ENCODE measurements at places on chromosomes 2 and 18.

DNA sequence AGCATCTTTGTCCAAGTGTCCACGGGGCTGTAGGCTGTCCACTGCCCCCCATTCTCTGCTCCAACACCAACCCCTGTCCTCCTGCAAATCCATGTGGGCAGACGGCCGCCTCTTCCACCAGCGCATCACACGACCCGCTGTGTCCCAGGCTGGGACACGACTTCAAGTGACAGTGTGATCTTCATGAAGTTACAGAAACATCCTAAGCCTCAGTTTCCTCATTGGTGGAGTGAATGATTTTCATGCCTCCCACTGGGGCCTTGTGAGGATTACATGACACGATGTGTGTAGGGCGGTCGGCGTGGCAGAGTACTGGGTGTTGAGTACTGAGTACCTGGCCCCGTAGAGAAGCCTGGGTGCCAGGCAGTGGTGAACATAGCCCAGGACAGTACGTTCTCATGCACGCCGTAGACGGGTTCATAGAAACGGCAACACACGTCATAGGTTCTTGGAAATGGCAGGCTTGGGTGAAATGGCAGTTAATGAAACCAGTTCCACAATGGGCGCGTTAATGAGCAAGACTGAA, 9.3 kb upstream of the ALLC start:
- DNase-seq, result no peak

- DNase-seq, result no peak
Measured at GRCh38 chr2:61993422-61994024, 88.0 kb downstream of the COMMD1 start.

DNA sequence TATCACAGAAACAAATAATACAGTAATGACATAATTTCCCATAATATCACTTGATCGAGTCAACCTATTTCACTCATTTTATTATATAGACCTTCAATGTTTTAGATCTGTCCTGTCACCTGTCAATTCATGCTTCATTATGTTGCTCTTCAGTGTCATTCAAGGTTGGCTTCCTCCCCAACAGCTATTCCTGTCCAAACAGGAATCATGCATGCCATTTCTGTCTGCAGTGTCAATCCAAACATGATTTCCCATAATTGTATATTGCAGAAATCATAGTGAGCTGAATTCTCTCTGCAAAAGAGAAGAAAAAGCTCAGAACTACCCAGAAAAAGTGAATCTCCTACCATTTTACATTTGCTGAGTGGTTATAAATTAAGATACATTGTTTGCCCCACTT, 628.6 kb downstream of the NR4A2 start:
- DNase-seq, result no peak

GRCh38 chr2:110869472-110870446, 137.4 kb downstream of the ACOXL start:
- no peak for DNase-seq

- DNase-seq, result no peak
Measured at GRCh38 chr2:41965909-41966295, 81.9 kb upstream of the PKDCC start.

DNA sequence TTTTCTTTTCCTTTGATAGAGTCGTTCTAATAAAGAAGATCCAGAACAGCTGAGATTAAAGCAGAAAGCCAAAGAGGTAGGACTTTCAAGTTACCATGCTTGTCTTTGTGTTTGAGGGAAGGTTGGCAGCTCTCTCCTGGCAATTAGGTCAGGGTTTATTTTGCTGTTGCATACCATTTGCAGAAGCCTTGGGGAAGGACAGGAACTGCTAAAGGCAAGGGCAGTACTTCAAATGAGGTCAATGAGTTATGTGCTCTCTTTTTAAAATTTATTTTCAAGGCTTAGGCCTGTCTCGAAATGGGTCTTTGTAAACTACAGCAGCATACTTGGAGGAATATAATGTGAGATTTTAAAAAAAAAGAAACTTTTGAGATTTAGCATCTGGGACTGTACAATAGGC, 108.9 kb downstream of the TAF4B start:
- no peak for DNase-seq

DNA sequence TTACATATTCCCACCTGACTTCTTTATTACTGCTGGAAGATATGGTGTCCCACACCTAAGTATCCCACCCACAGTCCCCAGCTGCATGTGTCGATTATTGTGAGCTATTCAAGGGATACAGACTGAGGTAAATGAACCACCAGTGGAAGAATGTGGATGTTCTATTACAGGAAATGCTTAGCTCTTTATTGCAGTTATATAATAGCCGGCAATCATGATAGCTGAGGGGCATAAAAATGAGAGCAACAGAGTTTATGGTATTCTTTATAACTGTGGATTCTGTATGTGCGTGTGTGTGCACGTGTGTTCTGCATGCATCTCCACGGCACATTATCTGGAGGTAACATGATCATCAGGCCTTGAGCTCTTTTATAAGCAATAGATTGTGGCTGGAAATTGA, 198.9 kb downstream of the NEDD4L start:
- DNase-seq, result no peak

DNA sequence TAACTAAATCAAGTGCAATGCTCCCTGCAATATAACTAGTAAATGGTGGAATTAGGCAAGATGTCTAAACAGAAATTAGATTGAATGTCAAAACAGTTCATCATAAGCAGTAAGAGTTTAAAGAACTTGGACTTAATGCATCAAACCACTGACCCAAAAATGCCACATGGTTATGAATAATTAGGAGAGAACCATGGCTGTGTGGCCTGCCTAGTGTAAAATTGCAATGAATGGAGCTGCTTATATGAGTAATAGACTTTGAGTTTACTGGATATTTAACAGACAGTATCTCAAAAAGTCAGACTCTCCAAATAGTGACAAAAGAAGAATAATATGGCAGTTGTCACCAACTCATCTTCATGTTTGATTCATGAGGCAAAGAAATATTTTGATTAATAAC, 101.6 kb upstream of the COL5A2 start:
- no peak for DNase-seq

DNA sequence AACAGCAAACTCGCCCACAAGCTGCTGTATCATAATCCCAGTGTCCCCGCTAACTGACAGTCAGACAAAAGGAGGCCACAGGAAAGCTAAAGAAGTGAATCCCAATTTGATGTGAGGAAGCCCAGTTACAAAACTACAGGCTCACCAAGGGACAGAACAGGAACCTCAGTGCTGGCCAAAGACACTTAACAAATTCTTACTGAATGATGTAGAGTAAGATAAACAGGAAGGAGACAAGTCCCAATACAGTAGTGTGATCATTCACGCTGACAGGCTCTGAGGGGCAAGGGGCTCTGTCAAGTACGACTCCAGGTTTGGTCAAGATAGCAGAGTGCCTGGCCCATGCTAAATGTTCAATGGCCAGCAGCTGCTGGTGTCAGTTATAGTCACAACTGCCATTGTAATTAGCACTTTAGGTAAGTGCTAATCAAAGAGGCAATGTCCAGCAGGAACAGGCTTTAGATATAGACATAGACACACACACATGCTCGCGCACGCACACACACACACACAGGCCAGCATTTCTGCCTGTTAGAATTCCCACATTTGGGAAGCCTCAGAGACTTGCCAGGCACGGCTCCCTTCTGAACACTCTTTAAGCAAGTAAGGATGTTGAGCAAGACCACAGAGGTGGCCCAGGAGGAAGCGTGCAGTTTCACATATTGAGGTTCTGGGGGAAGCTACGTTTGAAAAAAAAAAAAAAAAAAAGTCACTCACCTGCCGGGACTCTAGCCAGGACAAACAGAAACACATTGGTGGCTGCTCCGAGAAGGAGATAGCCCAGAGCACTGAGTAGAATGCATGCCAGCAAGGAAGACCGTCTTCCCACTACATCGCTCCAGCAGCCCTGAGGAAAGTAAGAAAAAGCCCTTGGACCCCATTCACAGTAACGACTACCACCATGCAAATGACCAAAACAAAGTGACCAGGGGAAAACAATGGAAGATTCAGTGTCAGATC, 35.4 kb upstream of the TMEM182 start:
- no peak for DNase-seq
